Neural progenitor cell (in vitro differentiated cells): ENCODE measurements at places on chromosomes 6 and 20. TPM values are rescaled to one million over a fixed set of nuclear protein-coding genes. Genes with fewer than 3 reads are reported as not detected.

The EEF1A2 gene
- total RNA-seq, result 0.54 and 1.5 TPM in 2 replicates

DNA sequence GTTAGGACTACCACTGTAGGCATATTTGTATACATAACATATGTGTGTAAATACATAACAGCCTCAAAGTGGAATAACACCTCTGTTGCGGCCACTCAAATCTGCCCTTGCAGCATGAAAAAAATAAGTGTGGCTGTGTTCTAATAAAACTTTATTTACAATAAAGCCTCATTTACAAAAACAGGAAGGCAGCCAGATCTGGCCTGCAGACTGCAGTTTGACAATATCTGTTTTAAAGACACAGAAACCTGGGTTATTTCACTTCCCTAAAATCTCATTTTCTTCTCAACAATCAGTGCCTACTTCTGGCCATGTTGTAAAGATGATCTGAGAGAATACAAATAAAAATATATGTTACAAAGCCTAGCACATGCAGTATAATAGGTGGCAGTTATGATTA lies 53.9 kb upstream of the SCML4 start:
- no peak overlapping the region for H3K4me3 ChIP-seq
- no peaks in the 10 kb centered on the region for H3K27me3 ChIP-seq
- peaks cover 6% of the 10 kb centered on the region for H3K36me3 ChIP-seq
- DNase-seq, result no peak

The EMILIN3 gene
- total RNA-seq, result 3.5 and 9.0 TPM in 2 replicates

GRCh38 chr6:72984981-72985665 lies 240.2 kb downstream of the KHDC1L start:
- no peaks in the 10 kb centered on the region for H3K4me1 ChIP-seq
- no peak overlapping the region for H3K27ac ChIP-seq
- no peak for DNase-seq
- H3K27me3 ChIP-seq, result no peaks in the 10 kb centered on the region
- no peaks in the 10 kb centered on the region for H3K36me3 ChIP-seq

- no peak for DNase-seq
- no peak overlapping the region for H3K4me3 ChIP-seq
- peaks cover 8% of the 10 kb centered on the region for H3K4me1 ChIP-seq
- H3K27me3 ChIP-seq, result no peaks in the 10 kb centered on the region
Observed at GRCh38 chr6:105596284-105596755, 193.4 kb upstream of the PREP start.

GRCh38 chr20:10209091-10209490 lies 9.5 kb upstream of the SNAP25 start:
- DNase-seq, result no peak
- H3K36me3 ChIP-seq, result no peaks in the 10 kb centered on the region
- H3K4me3 ChIP-seq, result no peak overlapping the region
- peaks cover 2% of the 10 kb centered on the region for H3K27me3 ChIP-seq
- no peak overlapping the region for H3K27ac ChIP-seq
